ENCODE measurements at places on chromosomes 7 and 10.

GRCh38 chr10:112308125-112308502 is 24.9 kb downstream of the TECTB start:
- DNase-seq = no peak

- no peak for DNase-seq
Measured at GRCh38 chr7:138429577-138430250, 30.3 kb upstream of the TRIM24 start.

DNA sequence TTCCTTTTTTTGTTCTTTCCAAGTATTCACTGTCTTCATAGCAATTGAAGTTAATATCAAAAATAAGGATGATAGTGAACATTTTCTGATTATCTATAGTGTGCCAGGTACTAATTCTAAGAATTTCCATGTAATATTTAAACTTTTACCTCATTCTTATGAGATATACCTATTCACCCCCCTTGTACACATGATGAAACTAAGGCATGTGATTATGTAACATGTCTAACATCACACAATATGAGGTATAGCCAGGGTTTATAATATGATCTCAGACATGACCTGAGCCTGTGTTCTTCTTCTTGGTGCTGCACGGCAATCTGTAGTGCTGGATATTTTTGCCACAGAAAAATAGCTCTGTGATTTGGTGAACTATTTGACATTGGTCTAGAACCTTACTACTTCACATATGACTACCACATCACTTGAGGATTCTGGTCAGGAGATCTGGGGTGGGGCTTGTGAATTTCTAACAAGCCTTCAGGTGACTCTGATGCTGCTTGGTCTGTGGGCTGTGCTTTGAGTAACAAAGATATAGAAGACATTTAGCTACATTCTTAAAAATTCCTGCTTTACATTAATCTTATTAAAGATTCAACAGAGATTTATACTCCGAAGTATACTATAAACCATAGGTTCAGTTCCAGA is 79.1 kb downstream of the TRIM24 start:
- no peak for DNase-seq

- no peak for DNase-seq
Measured at GRCh38 chr7:81140252-81140651, 221.4 kb upstream of the SEMA3C start.

GRCh38 chr10:110355922-110356627 is 51.4 kb upstream of the SMNDC1 start:
- no peak for DNase-seq

GRCh38 chr10:71331736-71332135 is 12.7 kb downstream of the SLC29A3 start:
- peak; percentile 4 for DNase-seq

DNA sequence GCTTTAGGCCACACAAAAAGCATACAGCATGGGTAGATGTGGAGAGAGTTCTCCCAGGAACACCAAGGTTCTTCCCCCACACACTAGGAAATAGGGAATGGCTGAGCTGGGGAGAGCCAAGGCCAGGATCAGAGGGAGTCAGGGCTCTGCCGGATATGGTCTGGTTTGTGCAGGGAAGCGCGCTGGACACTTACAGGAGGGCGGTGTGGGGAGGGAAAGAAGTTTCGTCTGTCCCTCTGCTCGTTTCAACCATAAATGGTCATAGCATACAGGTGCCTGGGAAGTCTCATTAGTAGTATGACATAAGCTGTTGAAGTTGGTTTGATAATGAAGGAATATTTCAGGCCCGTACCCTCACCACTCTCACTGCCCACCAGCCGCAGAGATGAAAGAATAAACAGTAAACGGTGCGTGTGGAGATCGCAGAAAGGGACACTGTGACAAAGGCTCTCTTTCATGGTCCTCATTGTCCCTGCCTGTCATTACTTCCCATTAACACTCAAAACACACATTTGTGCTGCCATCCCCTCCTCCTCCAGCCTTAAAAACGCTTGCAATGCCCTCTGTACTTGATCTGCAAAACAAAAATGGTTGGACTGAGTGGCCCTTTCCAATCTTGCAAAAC is 207.2 kb downstream of the CELF2 start:
- no peak for DNase-seq

GRCh38 chr10:101895781-101896180 is 52.2 kb upstream of the KCNIP2 start:
- DNase-seq = no peak

DNA sequence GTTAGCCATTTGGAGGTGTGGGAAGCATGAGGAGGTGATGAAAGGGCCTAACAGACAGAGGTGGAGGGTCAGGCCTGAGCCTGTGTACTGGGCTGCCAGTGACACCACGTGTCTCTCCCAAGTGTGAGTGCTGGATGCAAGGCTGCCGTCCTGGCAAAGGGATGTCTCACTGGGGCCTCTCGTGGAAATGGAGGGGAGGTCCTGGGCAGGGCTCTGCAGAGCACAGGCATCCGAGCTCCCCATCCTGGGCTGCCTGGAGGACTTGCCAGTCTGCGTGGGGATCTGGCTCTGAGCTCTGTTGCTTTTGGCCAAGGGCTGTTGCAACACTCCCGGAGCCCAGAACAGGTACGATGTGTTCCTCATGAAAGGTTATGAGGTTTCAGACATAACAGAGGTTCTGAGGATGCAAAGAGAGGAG is 77.3 kb downstream of the GRK5 start:
- no peak for DNase-seq

DNA sequence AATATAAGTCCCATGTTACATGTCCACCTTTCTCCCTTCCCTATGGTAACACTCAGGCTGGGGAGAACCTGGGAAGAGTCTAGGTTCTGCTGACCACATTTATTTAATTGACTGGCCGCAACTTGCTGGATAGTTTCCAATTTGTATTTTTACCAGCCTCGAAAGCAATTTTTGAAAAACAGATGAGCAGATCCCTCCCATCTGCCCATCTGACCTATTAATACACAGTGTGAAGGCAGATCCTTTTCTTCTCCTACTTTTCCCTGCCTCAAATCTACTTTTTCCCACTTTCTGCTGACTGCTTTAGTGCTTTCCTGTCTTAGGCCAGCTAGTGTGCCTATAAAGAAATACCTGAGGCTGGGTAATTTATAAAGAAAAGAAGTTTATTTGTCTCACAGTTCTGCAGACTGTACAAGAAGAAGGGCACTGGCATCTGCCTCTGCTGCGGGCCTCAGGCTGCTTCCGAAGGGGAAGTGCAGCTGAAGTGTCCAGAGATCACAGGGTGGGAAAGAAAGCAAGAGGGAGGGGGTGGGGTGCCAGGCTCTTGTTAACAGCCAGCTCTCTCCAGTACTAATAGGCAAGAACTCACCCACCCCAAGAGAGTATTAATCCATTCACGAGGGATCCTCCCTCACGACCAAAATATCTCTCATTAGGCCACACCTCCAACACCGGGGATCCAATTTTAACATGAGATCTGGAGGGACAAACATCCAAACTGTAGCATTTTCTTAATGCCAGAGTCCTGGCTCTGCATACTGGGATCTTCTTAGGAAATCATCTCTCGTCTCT is 336.0 kb upstream of the IGFBP3 start:
- no peak for DNase-seq

GRCh38 chr10:90174531-90174930 is 473.1 kb downstream of the KIF20B start:
- DNase-seq = no peak

- DNase-seq = peak; percentile 36
Measured at GRCh38 chr7:26556061-26556881, 264.6 kb downstream of the SNX10 start.

GRCh38 chr7:33192695-33193291 is 63.4 kb downstream of the BBS9 start:
- DNase-seq = no peak

DNA sequence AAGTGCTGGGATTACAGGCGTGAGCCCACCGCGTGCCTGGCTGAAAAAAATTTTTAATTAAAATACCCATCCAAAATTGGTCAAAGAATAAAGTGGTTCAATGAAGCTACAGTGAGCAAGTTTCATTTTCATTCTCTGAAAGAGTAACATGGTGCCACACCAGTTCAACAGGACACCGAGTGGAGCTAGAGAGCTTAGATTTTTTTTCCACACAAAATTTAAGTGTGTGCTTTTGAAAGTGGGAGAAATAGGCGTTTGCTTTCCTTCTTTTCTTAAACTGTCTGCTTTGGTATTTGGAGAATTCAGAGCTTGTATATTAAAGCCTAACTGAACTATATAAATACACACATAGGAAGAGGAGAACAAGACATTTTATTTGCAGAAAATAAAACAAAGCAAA is 43.4 kb downstream of the BPGM start:
- no peak for DNase-seq

DNA sequence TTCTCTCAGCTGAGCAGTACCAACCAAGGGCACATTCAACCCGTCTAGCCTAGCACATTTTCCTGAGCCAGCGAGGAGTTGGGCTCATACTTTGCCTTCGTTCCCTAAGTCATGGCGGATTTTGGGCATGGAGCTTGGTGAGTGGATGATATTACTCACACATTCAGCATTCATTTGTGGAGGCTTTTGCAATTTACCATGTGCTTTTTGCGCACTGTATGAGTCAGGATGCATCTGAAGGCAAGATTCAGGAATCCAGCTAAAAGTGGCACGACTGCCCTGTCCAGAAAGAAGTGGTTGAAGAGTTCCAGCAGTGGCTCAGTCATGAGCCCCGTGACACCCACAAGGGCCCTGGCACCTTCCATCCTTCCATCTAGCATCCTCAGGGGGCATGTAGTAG is 24.2 kb upstream of the MGMT start:
- DNase-seq = no peak

DNA sequence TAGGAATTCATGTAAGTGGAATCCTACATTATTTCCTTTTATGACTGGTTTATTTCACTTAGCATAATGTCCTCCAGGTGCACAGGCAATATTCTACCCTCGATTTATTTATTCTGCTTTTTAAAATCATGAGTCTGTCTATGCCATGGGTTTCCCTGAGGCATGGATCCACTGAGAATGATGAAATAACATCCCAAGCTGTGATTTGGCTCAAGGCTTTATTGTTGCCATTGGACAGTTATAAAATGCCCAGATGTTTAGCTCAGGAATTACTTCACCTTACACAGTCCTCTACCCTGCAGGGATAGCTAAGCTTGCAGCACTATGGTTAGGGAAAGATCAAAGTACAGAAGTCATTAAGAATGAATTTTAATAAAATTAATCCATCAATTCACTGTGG is 219.5 kb downstream of the FRMD4A start:
- DNase-seq = no peak

DNA sequence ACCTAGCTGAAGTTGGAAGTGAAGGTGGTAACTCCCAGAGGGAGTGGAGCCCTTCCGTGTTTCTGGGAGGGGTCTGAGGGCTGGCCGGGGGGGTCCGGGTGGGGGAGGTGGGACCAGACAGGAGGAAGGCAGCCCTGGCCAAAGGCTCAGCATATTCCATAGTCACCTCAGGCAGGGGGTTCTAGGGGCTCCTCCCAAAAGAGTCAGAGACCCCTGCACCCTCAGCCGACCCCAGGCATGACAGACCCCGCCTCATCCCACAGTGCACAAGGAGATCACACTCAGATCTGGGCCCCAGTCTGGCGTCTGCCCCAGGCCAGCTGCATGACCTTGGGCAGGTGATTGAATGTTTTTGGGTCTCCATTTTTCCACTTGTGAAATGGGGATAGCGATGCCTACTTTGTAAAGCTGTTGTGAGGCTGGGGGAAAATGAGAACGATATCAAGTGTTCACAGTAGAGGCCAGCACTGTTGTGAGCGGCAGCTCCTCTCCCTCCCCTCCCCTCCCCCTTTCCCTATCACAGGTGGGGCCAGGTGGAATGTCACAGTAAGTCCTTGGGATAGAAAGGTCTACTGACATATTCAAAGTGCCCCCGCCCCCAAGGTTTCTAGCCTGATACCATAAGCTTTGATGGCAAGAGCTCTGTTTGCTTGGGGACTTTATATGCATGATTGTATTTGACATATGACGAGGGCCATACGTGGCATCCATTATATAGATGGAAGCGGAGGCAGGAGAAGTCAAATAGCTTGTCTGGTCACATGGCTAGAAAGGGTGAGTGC is 33.3 kb downstream of the DNAJB12 start:
- no peak for DNase-seq

- peak; percentile 40 for DNase-seq
Measured at GRCh38 chr10:23096802-23097549, 1.6 kb downstream of the MSRB2 start.

DNA sequence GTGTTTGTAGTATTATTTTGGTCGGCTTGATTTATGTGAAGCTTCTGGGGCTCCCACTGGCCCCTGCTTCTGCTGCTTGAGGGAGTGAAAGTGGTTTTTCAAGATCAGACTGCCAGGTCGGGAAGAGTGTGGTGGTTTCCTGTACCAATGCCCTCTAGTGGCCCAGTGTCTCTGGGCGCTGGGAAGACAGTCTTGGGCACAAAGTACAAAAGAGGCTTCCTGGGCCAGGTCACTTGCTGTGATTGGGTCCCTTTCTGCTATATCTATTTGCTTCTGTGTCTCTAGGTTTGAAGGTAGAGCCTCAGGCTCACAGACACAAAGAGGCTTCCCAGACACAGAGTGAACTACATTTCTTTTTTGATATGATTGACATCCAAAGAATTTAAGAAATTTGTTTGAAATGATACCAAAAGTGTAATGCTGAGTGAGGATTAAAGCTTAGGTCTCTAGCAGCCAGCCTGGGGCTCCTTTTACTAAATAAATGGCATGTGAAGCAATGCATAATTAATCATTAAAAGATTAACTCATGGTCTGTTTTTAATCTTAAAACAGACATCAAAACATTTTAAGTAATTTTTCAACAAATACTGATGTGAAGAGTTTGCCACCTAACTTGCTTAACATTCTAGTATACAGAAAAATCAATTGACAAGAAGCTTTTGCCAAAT is 36.3 kb downstream of the ABCB1 start:
- no peak for DNase-seq

DNA sequence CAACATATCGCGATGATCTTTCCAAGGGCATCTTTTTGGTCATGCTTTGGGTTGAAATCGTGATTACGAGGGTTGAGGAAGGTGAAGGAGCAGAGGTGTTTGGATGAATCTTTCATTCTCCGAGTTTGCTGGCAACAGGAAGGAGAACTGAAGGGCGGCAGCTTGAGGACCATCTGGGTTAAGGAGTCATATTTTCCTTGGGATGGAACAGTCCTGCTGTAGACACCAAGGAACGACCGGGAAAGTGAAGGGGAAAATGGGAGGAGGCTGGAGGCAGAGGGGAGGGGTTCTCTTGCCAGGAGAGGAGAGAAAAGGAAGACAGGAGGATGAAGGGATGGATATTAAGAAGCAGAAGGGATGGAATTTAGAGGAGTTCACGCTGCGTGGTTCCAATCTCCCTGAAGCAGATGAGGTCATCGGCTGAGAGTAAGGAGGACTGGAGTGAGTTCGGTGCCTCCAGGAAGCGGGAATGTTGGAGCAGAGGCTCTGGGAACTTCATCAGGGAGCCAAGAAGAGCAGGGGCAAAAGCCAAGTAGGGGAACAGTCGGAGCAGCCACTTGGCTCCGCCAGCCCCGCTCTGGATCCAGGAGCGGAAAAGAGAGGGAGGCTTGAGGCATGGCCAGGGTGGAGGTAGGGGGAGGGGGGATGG is 116.6 kb upstream of the GALNT17 start:
- DNase-seq = no peak

- DNase-seq = no peak
Measured at GRCh38 chr10:131453721-131454634, 142.5 kb upstream of the TCERG1L start.

DNA sequence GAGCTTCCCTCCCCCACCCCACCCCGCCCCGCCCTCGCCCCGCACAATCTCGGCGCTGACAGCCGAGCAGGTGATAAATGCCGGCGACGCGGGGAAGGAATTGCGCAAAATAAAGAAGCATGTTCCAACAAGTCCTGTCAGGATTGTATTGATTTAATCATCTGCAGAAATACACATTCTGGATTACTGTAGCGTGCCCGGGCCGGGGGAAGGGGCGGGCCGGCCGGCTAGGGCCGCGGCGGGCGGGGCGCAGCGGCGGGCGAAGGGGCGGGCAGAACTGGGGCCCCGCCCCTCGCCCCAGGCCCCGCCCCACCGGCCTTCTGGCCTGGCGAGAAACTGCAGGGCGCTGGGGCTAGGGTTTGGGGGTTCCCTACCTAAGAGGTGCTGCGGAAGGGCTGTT is 88.9 kb upstream of the PAX2 start:
- DNase-seq = no peak
